Activated naive CD4-positive, alpha-beta T cell treated with anti-CD3 and anti-CD28 coated beads for 36 hours (primary cell): ENCODE measurements at places on chromosomes 1 and 21.

DNA sequence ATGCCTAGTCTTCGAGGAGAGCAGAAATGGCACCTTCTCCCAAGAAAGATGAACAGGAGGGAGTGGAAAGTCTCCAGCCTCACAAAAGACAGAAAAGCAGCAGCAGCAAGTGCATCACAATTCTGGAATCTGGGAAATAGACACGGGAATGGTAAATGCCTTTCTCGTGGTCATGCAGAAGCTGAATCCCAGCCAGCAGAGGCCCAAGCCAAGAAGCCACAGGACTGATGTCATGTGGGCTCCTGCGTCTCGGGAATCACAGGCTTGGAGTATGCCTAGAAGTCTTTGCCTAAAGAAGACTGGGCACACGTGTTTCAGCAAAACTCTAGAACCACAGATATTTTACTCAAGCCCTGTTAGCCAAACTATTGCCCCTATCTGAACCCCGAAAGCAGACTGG is 260.3 kb upstream of the PLD5 start:
- no peak for DNase-seq

DNA sequence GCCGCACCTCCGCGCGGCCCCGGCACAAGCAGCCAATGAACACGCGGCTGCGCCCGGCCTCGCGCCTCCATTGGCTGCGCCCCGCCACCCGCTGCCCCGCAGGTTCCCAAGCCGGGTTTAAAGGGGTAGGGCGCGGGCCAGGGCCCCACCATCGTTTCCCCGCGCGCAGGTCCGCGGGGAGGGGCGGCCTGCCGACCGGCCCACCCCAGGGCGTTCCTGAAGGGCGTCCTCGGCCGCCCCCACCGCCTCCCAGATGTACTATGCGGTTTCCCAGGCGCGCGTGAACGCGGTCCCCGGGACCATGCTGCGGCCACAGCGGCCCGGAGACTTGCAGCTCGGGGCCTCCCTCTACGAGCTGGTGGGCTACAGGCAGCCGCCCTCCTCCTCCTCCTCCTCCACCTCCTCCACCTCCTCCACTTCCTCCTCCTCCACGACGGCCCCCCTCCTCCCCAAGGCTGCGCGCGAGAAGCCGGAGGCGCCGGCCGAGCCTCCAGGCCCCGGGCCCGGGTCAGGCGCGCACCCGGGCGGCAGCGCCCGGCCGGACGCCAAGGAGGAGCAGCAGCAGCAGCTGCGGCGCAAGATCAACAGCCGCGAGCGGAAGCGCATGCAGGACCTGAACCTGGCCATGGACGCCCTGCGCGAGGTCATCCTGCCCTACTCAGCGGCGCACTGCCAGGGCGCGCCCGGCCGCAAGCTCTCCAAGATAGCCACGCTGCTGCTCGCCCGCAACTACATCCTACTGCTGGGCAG is at the start of gene OLIG1:
OLIG1 (plus strand) TSS at position 148 of the 750 bp plus-strand sequence; CDS start at position 254, 106 bp downstream.
- peak; percentile 25 for DNase-seq

DNA sequence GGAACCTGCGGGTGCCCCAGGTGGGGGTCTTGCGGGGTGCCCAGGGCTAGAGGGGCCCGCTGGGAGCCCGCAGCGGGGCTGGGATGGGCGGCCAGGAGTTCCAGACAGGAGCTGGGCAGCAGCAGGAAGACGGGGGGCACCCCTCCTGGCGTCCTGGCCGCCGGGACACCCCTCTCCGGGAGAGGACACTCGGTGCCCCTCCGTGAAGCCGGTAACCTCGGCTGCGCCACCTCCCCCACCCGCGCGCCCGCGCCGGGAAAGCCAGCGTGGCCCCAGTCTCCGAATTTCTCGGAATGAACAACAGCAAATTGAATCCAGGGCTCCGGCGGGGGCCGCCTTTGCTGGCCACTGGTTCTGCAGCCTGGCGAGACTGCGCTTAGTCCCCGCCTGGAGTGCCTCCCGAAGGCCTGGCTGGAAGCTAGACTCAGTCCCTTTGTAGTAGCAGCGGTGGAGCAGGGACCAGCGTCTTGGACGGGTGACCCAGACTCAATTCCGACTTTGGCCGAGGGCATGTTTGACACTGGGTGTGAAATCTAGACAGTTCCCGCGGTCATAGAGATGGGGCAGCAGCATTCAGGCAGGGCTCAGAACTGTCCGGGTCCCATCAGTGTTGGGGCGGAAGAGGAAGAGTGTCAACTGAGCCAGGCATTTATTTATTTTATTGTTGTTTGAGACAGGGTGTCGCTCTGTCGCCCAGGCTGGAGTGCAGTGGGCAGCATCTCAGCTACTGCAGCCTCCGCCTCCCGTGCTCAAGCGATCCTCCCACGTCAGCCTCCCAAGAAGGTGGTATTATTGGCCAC is 773 bp downstream of the IFNGR2 start:
- DNase-seq, result peak; percentile 53

- peak; percentile 62 for DNase-seq
These were observed 106.0 kb downstream of the SLC45A1 start for GRCh38 chr1:8423692-8424538.

- no peak for DNase-seq
These were observed 52.0 kb downstream of the TGFBR3 start for GRCh38 chr1:91833946-91834345.

DNA sequence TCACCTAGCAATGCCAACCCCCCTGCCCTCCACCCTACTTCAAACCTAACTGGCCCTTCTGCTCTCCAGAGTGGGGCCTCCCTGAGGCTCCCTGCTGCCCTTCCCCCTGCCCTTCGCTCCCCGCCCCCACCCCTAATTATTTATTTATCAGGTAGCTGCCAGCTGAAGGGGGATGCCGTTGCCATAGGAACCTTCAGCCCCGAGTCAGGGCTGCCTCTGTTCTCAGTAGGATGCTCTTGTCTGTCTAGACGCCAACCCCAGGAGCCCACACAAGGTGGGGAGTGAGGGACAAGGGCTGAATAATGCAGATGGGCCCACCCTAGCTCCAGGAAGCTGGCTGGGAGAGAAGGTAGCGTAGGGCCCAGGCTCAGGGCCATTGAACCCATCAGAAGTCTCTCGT is 41.1 kb downstream of the NKAIN1 start:
- no peak for DNase-seq

DNA sequence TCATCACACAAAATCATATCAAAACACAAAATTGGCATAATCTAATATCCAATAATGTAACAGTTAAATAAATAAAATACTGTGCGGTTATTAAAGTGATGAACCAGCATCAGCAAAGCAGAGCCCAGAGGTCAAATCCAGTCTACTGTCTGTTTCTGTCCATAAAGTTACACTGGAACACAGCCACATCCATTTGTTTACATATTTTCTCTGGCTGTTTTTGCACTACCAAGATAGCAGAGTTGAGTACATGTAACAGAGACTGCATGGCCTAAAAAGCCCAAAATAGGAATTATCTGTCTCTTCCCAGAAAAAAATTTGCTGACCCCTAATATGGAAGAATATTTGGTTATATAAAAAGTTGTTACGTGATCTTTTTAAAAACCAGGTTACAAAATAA is 242.2 kb upstream of the DMRTA2 start:
- no peak for DNase-seq

DNA sequence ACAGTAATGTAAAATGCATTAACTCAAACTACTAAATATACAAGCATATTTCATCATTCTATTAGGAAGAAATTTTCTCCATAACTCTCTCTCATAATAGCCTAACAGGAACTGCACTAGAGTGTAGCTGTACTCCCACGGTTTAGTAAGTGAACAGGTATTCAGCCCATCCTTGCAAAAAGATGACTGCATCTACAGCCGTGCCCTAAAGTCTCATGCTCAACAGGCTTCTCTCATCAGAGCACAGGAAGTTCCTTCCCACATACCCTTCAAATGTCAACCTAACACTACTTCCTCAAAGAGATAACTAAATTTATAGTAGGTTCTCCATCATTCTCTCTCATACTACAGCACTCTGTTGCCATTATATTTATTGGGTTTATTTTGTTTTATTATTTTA is 251.6 kb downstream of the AKT3 start:
- DNase-seq, result peak; percentile 21

DNA sequence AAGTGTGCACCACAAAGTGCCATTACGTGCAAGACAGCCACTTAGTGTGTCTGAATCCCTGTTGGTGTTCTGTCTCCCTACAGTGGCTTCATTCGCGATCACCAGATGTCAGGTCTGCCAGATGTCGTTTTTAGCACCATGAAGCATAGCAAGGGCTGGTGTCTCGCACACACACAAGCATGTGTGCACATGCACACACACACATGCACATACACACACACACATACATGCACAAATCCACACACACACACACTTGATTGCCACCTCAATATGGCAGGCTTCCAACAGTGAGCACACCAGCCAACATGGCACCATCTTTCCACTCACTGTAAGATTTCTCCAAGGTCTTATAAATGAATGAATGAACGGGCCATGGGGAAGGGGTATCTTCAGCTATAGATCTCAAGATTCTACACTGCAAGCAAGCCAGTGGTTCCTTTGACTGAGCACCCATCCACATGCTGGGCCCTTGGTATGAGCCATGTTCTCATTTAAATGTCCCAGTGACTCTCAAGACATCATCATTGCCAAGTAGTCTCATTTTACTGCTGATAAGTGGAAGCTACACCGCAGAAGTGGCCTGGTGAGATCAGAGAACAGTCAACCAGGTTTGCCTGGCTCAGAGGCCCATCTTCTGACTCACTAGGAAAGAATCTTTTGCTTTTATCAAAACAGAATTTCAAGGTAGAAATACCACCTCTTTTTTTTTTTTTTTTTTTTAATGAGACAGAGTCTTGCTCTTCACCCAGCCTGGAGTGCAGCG is 84.9 kb downstream of the SIM2 start:
- DNase-seq, result no peak

- DNase-seq, result peak; percentile 75
These were observed 44.8 kb downstream of the PCNT start for GRCh38 chr21:46368533-46369285.

DNA sequence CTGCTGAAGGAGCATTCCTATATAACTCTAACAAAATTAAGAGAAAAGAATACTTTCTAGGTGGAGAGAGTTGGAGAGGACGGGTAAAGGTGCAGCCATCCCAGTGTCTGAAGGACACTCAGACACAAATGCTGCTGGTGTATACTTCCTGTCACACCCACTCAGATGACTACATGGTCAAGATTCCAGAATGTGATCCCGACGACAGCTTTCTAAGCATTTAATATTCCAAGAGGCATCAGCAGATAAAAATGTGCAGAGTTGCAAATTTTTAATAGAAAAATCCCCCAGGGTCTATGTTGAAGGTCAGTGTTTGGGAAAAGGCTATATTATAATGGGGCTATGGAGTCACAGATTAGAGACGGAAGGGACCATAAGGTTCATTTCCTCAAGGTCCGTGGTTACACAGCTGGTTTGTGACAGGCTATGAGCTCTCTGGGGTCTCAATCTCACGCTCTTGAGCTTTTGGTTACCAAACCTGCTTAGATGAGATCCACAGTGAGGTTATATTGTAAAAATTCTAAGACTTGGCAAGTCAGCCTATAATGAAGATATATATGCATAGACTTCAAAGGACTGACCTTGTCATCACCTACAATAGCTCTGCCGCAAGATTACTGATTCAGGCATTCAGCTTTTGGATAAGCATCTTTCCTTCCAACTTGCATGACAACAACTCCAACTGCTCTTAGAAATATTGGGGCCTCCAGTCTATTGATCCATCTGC is 35.1 kb downstream of the ZNF281 start:
- DNase-seq, result no peak

DNA sequence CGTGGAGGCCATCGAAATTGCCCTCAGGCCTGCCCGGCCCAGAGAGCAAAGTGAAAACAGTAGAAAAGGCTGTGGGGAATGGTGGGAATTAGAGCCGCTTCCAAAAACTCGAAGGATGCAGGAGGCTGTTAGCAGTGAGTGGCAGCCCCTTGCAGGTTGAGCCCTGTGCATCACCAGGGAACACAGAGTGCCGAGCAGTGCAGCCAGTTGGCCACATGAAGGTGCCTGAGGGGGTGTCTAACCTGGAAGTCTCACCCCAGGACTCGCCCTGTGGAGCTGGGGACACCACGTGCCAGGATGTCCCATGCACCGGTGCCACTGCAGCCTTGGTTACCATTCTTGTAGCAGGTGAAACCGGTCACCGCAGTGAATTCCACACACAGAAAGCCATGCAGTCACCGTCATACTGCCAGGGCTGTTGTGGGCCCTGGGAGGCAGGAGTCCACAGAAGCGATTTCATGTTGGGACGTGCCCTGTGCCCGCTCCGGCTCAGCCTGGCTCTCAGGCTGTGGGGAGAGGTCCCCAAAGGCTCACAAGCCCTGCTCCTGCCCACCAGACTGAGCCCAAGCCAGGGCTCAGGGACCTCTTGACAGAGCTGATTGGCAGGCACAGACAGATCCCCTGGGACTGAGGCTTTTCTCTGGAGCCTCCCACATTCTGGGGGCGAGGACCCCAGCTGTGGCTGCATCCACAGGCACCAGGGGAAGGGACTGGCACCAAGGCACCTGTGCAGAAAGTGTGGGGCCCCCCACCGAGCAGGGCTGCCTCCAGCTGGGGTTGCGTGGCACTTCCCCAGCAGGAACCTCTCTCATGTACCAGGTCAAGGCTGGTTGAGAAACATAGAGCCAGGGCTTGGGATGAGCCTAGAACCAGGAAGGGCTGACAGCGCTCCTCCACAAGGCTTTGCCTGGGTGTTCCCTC is 16.7 kb upstream of the ACTRT2 start:
- no peak for DNase-seq

DNA sequence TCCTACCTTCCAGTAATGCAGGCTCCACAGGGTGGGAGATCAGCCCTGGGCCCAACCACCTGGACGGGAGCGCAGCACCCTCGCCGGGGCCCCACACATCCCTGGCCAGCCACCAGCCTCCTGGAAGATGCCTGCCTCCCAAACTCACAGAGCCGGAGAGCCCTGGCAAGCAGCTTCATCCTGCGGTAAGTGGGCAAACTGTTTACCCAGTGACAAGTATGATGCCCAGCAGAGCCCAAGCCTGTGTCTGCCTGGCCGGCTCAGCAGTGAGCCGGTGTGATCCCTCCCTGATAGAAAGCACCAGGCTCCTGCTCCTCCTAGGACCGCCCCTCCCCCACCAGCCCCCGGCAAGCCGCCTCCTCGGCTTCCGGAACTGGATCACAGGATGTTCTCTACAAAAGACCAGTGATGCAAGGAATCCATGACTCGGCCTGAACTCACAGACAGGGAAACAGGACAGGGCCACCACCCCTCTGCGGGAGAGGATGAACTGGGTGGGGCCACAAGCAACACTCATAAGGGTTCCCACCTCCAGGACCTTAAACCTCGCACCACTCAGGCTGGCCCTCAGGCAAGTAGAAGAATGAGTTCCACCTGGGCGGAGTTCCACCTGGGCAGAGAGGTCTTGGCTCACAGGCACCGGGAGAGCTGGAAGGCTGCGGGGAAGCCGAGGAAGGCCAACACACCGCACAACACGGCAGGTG is 7.9 kb downstream of the ACOT7 start:
- no peak for DNase-seq
